MM.1S (cell line): ENCODE measurements at places on chromosomes 16 and 17.
A peak's percentile ranks its signal among the peaks of the same experiment; 100 is the strongest.

DNA sequence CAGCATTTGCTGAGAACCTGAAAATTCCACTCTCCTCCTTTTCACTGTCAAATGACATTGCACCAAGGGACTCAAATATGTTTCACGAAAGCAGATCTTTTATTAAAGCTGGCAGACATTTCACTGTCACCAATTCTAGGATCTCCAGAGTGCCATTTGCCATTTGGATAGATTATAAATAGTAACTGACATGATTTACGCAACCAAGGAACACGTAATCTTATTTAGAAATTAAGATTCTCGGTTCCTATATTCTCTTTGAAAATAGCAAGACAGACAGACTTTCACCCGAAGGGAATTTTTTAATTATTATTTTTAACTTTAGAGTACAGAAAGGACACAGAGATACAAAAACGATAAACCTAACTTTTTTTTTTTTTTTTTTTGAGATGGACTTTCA is 49.6 kb downstream of the ANKFY1 start:
- no peak for DNase-seq

GRCh38 chr16:15572329-15573001 is 70.5 kb downstream of the MARF1 start:
- DNase-seq = no peak

GRCh38 chr17:32489320-32490100 is 2.7 kb downstream of the CDK5R1 start:
- DNase-seq = no peak

GRCh38 chr17:16989230-16989952 is 17.5 kb upstream of the TNFRSF13B start:
- DNase-seq = peak; percentile 94

DNA sequence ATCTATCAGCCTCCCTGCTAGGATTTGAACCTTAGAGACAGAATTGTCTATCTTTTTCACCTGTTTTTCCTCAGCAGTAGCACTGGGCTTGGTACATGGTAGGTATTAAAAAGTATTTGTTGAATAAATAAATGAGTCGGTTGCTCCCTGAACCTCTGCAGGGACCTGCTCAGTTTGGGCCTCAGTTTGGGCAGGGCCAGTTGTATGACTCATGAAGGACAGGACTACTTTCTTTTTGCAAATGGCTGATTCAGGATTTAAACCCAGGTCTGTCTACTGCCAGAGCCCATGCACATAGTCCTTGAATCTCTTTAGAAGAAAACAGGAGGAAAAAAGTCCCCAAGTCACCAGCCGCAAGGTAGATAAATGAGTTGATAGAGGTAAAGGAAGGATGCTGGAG is 3.1 kb downstream of the MMP2 start:
- no peak for DNase-seq

- DNase-seq = no peak
Measured at GRCh38 chr16:54402270-54402669, 115.7 kb upstream of the IRX3 start.

DNA sequence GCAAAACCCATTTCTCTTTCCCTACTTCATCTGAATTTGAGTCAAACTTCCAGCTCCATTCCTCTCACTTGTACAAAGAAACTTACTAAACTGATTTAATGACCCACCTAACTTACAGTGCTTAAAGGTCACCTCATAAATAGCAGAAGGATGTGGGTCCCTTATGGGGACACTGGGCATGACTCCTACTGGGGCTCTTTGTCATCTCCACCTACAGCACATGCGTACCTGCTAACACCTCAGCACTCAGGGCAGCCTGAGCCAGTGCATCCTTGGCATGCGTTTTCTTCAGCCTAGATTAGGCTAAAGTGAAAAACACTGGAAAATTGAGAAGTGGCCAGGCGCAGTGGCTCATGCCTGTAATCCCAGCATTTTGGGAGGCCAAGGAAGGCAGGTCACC is 63.2 kb downstream of the HELZ start:
- no peak for DNase-seq

GRCh38 chr16:75243667-75244224 is 7.7 kb downstream of the BCAR1 start:
- no peak for DNase-seq

GRCh38 chr16:24077966-24078365 is 178.2 kb upstream of the CACNG3 start:
- DNase-seq = no peak

- peak; percentile 33 for DNase-seq
Measured at GRCh38 chr16:878072-878784, 77.7 kb upstream of the GNG13 start.

GRCh38 chr17:36198831-36199465 is 2.4 kb upstream of the CCL3L1 start:
- peak; percentile 100 for DNase-seq

GRCh38 chr16:8665529-8665928 is 8.9 kb upstream of the ABAT start:
- DNase-seq = no peak

DNA sequence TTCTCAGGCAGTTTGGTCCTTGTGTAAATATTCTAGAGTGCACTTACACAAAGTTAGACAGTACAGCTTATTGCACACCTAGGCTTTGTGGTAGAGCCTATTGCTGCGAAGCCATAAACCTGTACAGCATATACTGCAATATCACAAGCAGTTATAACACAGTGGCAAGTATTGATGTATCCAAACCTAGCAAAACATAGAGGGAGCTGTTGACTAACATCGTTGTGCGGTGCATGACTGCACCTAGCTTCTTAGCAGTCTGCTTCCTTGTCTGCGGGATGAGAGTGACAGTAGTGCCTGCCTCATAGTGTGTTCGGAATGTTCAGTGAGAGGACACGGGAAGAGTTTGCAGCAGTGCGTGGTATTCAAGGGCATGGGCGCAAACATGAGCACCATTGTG is 78.9 kb downstream of the MPRIP start:
- no peak for DNase-seq

DNA sequence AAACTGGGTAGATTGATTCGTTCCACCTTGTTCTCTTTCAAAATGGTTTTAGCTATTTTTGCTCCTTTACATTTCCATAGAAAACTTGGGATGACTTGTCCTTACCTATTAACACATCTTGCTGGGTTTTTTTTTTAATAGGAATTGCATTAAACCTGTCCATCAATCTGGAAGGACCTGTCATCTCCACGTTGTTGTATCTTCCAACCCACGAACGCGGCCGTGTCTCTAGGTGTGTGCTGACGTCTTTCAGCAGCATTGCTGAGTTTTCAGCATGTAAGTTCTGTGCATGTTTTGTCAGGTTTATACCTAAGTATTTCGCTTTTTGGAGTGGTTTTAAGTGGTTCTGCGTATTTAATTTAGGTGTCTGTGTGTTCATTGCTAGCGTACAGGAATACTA is 60.4 kb upstream of the GNG13 start:
- no peak for DNase-seq

- peak; percentile 77 for DNase-seq
Measured at GRCh38 chr16:24255456-24256371, at the start of gene CACNG3. TSS of gene CACNG3 (plus strand) at chr16:24256335. CDS start at chr16:24256755, 420 bp downstream.
